ENCODE measurements at places on chromosomes 7 and 10.

DNA sequence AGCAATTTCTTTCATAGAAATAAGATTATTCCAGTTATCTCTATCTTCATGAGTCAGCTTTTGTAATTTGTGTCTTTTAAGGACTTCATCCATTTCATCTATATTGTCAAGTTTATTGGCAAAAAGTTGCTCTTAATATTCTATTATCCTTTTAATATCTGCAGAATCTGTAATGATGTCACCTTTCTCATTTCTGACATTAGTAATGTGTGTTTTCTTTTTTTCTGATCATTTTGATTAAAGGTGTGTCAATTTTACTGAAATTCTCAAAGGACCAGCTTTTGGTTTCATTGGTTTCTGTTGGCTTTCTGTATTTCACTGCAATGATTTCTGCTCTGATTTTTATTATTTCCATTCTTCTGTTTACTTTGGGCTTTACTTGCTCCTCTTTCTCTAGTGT lies 17.9 kb upstream of the OR2AE1 start:
- DNase-seq = no peak

- no peak for DNase-seq
Measured at GRCh38 chr10:130326954-130327353, 190.8 kb downstream of the GLRX3 start.

GRCh38 chr7:2092279-2092678 lies 140.5 kb downstream of the MAD1L1 start:
- DNase-seq = no peak

DNA sequence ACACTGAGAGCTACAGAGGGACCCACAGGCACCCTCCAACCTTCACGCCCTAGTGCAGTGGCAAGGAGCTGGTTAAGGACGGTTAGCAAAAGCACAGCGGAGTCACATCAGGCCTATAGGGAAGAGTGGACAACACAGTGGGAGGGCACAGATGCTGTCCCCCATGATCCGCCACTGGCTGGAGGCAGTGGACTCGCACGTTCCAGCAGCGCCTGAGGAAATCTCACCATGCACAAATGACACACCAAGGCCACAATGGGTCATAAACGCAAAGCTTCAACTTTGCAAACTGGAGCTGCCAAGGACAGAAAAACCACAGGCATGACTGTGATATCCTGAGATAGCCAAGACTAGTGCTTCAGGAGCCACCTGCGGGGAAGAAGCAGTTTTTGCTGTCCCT lies 58.8 kb downstream of the GRB10 start:
- DNase-seq = no peak

- no peak for DNase-seq
Measured at GRCh38 chr10:1548146-1548545, 189.2 kb downstream of the ADARB2 start.

- DNase-seq = no peak
Measured at GRCh38 chr7:94431619-94432280, 37.1 kb downstream of the COL1A2 start.
